ENCODE measurements at places on chromosomes 3 and 15.

GRCh38 chr3:169082634-169083033 is 580.9 kb downstream of the MECOM start:
- DNase-seq, result no peak

GRCh38 chr3:16842272-16843270 is 42.2 kb upstream of the PLCL2 start:
- peak; percentile 11 for DNase-seq

DNA sequence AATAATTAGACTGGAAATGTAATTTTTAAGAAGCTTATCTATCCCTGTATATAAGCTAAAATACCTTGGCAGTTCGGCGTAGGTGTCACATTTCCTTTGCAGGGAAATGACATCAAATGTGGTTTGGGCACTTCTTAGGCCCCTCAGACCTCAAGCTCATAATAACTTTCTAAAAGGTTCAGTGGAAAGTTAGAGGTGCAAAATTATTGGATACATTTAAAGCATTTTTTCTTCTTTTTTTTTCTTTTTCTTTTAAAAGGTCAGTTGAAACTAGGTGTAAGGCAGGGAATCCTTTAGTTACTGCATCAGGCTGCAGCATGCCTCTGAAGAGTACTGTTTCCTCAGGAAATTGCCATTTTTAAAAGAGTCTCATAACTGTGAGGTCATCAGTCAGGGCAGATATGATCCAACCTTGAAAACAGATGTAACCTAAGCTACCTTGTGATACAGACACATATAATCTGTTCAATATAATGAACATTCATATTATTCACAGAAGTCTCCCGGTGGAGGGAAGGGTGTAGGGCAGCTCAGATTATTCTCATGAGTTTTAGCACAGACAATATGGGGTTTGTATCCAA is 4.8 kb downstream of the SACM1L start:
- DNase-seq, result no peak

DNA sequence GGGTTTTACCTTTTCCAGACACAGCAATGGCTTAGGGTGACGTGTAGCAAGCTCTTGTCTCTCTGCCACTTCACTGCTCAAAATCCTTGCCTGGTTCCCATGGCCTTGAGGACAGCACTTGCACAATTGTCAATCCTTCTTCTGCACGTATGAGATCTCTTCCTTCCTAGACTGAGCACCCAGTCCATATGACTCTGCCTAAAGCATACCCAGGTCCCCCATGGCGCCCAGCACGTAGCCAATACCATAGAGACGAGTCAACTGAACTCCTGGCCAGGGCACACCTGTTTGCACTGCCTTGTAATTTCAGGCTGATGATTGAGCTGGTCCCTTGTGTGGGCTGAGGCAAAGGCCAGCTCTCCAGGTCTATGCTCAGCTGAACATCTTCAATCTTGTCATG is 23.3 kb downstream of the SCN5A start:
- DNase-seq, result peak; percentile 51

DNA sequence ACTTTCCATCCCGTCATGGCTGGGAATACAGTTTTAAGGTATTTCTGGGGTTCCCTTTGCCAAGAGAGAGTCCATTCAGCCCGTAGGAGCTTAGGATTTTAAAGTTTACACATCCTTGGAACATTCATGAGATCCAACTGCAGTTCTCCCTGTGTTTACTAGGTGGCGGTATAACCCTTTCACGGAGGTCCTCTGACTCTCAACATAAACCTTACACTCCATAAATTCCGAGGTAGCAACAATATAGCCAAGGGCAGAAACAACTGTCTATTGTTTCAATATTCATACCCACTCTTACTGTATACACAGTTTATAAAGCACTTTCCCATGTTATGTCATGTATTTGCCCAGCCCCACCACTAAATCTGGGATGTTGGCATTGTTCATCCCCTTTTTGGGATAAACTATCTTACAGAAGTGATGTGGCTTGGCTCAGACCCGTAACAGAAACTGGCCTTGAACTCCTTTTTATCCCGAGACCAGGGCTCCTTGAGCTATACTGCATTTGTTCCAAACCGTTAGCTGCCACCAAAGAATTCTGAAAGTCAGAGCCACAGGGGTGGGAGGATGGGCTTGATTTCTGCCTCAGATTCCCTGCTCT is 69.2 kb upstream of the COL6A5 start:
- DNase-seq, result peak; percentile 63

- DNase-seq, result no peak
Observed at GRCh38 chr3:46565607-46566039, 479 bp downstream of the LRRC2 start.

DNA sequence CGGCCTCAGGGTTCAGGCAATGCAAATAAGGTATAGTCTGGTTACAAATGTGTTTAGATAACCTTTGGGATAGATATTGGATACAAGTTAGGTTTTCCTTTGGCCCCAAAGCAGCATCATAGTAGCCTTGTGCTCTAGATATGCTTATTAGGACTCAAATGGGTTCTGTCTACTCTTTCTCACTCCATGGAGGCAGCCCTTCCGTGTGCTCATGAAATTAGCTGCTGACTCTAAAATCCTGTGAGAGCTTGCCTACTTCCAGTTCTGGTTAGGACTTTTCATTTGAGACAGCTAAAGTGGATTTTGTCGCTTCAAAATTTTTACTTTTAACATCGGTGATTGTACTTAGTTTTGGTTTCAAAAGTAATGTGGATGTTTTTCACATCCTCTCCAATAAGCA is 1.6 kb downstream of the CDV3 start:
- DNase-seq, result no peak

- no peak for DNase-seq
Observed at GRCh38 chr3:188624828-188625227, 470.9 kb downstream of the LPP start.

DNA sequence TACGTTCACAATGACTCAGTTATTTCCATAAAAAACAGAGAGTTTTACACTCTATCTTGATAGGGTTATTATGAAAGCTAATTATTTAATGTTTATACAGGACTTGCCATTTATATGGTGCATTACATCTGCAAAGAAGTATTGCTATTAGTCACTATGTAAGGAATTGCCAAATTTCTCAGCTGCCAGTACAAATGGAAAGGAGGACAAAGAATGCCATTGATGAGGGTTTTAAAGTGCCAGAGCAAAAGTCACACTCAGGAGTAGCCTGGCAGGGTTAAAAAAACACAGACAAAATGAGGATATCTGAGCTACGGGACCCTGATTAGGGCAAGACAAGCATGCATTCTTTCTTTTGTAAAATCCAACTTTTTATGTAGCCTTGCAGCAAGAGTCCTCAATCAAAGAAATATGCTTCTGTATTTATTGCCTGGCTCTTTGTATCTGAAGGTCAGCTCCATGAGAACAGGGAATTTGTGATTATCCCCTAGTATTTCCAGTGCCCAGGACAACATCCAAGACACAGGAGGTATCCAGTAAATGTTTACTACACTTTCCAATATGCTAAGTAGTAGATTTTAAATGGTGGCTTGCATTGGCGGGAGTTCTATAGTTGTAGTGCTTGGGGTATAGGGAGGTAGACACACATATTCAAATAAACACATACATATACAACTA is 1013.6 kb downstream of the ROBO1 start:
- no peak for DNase-seq

GRCh38 chr15:76181705-76182107 is 121.9 kb downstream of the TMEM266 start:
- DNase-seq, result no peak

GRCh38 chr3:191775451-191776233 is 314.7 kb downstream of the PYDC2 start:
- peak; percentile 56 for DNase-seq

DNA sequence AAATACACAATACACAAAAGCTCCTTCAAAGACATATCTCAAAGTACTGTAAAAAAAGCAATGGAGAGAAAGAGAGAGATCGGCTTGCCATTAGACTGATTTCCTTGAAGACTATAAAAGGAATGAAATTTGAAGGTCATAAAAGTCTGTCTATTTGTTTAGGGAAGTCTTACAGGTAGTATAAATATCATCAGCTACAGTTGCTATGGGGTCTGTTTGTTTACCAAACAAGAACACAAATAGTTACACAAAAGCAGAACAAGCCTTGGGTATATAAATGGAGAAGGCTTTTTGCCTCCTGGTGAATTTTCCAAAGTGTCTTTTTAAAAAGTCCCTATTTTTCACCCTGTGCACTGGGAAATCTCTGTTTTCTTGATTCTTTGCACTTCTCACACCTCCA is 552.3 kb downstream of the FOXP1 start:
- DNase-seq, result no peak

- DNase-seq, result no peak
Observed at GRCh38 chr3:45864760-45865519, 21.4 kb upstream of the CCR9 start.

- no peak for DNase-seq
Observed at GRCh38 chr3:29677421-29677820, 396.6 kb downstream of the RBMS3 start.

DNA sequence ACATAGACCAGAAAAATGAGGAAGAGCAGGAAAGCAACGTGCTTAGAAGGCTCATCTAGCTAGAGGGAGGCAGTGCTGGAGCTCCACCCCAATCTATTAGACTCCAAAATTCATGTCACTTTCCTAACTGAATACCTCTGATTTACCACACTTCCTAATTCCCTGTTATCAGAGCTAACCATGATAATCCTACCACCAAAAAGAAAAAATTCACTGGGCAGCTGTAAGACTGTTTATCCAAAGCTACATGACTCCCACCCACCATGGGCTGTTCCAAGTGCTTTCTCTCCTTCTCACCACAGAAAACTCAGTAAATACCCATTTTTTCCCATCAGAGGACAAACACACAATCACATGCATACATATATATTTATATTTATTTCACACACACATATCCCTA is 479.5 kb upstream of the WNT5A start:
- no peak for DNase-seq

DNA sequence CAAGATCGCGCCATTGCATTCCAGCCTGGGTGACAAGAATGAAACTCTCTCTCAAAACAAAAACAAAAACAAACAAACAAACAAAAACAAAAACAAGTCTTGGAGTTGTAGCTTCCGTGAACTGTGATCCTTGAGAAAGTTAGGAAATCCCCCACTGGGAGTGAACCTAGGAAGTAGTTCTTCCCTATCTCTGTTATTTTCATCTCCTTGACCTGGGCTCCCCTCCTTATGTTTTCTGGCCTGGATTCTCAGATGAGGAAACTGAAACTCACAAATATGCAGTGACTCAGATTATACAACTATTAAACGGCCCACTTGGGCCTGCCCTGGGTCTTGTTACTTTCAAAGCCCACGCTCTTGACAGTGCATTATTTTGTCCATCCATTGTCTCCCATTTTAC is 29.7 kb downstream of the SAXO2 start:
- no peak for DNase-seq

DNA sequence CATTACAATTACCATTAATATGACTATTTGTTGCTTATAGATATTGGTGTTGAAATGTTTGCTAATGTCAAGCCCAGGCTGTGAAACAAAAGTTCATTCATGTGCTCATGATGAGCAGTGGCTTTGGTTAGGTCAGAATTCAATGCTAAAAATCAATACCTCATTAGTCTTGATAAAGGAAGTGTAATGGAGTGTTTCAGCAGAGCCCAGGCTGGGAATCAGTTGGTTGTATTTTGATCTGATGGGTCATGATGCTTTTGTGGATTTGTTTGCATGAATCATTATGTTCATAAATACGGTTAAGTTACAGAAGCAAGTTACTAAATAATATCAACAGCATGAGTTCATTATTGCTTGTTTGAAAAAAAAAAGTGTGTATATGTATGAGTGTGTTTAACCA is 13.6 kb upstream of the ZNF774 start:
- no peak for DNase-seq

DNA sequence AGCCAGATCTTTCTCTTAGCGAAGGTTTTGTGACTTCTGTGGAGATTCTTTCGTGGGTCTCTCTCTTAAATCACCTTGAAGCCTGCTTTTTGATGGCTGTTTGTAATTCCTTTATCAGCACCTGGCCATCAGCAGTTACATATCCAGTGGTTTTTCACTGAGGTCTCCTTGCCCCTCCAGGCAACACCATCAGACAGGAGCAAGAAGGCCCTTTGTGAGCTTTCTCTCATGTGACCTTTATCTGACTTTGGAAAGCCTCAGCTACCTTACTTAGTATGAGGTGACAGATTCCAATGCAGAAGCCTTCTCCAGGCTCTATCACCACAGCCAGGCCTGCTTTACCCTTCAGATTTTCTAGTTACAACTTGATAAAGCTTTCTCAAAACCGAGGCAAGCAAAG is 30.0 kb upstream of the P3H2 start:
- DNase-seq, result no peak

DNA sequence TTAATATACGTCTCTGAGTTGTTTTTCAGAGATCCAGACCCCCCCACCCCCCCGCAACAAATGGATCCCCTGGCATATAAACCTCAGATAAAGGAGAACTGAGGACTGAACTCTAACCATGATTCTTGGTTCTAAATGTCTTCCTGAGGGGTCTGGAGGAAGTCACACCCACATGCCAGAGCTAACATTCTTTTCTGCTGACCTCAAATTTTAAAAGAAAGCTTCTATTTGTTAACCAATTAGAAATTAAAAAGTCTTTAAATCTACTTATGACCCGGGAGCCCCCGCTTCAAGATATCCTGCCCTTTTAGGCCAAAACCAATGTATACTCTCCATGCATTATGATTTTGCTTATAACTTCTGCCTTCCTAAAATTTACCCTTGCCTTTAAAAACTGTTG is 188.3 kb downstream of the ECT2 start:
- DNase-seq, result no peak

DNA sequence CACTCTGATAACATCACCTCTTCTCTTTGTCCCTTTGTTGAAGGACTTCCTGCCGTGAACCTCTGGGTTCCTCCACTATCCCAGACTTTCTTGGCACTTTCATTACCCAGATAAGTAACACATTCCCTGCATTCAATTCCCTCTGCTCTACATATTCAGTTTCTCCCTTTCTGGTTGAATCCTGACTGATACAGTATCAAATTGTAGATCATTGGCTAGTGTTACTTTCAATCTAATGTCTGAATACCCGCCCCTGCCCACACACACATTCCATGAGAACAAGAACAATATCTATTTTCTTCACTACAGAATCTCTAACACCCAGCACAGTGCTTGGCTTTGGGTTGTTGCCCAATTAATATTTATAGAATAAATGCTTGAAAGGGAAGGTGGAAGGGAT is 163.5 kb downstream of the ABHD5 start:
- peak; percentile 17 for DNase-seq

DNA sequence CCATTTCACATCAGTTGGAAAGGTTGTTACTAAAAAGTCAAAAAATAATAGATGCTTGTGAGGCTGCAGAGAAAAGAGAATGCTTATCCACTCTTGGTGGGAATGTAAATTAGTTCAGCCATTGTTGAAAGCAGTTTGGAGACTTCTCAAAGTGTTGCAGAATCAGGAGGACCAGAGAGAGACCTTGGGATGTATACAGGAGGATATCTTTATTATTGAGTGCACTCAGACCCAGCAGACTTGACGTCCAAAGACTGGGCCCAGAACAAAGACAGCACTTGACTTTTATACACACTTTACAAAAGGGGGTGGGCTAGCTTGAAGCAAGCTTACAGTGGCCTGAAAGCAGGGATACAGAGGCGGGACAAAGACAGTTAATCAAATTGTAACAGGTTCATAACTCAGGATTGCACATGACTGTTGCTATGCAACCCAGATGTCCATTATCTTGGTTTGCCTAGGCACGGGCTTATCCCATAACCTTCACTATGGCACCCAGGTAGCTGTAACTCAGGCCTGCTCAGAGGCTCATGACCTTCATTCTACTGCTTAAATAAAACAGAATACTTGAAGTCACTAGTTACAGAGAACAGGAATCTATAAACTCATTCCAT is 127.7 kb downstream of the SPATA16 start:
- DNase-seq, result no peak
